Mesenteric fat pad (tissue), 1 donor: ENCODE measurements at places on chromosomes 1 and 21. TPM values are rescaled to one million over a fixed set of nuclear protein-coding genes. Genes with fewer than 3 reads are reported as not detected.

Gene RAP1GAP
- 0.26 TPM for total RNA-seq

GRCh38 chr1:186325239-186325638 lies 49.8 kb downstream of the TPR start:
- no peak for DNase-seq

Gene GPR52
- total RNA-seq: 2.7 TPM

GRCh38 chr21:37579356-37579755 lies 212.8 kb downstream of the DYRK1A start:
- DNase-seq: no peak

Gene EPB41
- total RNA-seq: 37.7 TPM

Gene VANGL2
- 1.7 TPM for total RNA-seq
